ENCODE measurements at places on chromosomes 2 and 18.

DNA sequence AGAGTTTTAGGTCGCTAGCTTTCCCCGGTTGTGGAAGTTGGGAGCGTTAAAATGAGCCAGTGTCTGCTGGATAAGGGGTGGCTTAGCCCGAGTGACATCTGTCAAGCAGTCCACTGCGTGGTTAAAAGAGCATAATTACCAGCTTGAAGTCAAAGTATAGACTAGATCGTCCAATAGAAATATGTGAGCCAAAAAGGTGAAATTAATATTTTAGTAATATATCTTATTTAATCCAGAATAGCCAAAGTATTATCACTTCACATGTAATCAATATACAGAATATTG is 654 bp downstream of the COMMD1 start:
- DNase-seq: no peak

DNA sequence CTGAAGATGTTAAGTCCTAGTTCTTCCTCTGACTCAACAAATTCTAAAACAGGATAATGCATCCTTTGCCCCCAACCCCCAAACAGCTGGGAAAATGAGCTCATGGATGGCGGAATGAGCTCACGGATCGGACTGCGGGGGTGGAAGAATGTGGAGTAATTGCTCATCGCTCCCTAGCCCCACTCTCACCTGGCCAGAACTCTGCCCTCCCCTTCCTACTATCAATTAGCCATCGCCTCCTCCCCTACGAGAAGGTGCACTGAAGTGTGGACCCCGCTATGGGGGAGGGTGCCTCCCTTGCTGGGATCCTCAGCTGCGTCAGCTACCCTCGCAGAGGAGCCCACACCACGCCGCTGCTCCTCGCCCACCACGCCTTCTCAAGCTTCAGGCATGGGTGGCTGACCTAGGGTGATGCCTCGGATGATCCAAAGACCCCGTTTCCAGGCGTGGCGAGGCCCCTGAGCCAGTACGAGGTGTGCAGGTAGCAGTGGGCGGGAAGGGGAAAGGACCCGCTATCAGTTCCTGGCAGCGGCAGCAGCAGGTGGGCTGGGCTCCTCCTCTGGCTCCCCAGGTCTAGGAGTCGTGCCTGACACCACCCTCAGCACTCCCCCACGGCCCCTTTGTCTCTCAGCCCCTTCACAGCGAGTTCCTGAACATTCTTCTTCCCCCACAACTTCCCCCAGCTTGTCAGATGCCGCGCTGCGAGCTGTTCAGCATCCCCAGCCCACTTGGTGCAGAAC is 82.1 kb upstream of the POMC start:
- peak; percentile 58 for DNase-seq

GRCh38 chr2:232137356-232138147 is 176.0 kb downstream of the DIS3L2 start:
- DNase-seq: no peak

DNA sequence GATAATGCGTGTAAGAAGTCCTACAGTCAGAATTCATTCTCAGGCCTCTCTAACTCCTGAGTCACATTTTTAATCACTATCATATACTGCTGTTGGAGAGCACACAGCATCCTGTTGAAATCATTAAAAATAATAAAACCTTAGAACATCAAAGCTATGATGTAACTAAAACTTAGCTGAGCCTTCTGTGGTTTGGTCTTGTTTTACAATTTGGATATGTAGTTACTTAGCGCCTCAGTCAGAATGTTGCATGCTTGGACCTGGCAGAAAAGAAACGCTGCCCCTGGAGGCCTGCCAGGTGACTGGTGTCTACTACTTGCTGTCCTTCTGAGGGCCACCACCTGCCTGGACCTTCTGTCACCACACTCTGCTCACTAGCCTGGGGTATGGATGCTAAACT is 261.1 kb upstream of the RASGRP3 start:
- DNase-seq: peak; percentile 94

DNA sequence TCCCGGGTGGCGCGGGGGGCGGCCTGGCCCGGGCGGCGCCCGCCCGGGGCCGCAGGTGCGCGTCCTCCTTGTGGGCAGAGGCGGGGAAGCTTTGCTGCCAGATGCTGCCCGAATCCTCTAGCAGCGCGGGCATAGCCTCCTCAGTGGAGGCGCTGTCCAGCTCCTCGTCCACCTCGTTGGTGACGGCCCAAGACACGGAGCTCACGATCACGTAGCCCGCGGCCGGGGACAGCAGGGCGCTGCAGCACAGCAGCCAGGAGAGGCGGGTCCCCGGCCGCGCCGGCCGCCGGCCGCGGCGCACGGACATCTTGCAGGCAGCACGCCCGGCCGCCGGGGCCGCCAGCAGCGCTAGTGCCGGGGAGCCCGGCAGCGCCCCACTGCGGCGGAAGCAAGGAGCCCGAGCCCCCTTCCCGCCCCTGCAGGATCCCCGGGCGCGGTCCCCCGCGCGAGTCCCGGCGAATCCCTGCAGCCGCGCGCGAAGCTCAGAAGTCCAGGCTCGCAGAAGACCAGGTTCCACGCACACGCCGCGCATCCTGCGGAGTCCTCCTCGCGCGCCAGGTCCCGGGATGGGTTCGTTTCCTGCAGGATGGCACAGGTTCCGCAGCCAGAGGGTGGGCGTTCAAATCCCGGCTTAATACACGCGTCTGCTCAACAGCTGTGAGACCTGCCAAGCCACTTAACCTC is at the start of gene CREG2:
Gene CREG2 (minus strand): TSS at position 353 of the 684 bp plus-strand sequence. CDS start 46 bp downstream, at position 307.
- DNase-seq: peak; percentile 76

GRCh38 chr18:12765126-12765525 is 62.3 kb downstream of the PSMG2 start:
- DNase-seq: no peak

DNA sequence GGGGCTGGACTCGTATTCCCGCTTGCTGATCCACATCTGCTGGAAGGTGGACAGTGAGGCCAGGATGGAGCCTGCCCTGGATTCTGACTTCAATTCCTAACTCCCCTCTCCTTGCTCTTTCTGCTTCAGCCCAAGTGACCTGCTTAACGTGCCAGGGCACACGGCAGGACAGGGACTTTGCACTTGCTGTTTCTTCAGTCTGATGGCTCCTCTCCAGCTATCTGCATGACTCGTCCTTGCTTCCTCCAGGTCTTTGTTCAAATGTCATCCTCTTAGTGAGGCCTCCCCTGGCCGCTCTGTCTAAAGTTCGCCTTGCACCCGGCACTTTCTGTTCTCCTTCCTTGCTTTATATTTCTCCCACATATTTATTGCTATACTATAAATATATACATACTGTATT is 357.6 kb downstream of the MTX2 start:
- DNase-seq: no peak

DNA sequence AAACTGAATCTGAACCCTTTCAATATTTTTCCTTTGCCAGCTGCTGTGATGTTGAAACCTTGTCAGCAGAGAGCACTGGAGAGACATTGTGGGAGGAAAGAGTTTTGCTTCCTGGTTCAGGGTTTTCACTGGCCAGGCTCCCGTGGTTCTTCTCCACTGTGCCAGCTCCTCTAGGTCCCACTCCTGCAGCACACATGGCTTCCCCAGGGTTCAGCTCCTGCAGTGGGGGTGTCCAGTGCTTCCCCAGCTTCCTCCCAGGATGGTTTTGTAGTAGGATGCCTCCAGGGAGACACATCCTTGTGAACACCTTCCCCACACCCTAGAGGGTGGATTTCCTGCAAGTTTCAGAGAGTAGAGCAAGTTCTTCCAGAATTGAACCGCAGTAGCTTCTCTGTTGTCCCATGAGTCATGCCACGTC is 24.0 kb upstream of the SULT1C3 start:
- peak; percentile 60 for DNase-seq
